ENCODE measurements at places on chromosomes 3 and 15.

DNA sequence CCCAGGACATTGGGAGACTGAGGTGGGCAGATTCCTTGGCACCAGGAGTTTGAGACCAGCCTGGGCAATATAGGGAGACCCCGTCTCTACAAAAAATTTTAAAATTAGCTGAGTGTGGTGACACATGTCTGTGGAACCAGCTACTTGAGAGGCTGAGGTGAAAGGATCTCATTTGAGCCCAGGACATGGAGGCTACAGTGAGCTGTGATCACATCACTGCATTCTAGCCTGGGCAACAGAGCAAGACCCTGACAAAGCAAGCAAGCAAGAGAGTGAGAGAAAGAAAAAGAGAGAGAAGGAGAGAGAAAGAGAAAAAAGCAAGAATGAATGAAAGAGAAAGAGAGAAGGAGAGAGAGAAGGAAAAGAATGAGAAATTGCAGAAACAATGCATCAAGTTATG, 52.1 kb upstream of the CSPG5 start:
- no peak for DNase-seq

- DNase-seq = no peak
Observed at GRCh38 chr3:99911433-99911832, 93.8 kb downstream of the CMSS1 start.

DNA sequence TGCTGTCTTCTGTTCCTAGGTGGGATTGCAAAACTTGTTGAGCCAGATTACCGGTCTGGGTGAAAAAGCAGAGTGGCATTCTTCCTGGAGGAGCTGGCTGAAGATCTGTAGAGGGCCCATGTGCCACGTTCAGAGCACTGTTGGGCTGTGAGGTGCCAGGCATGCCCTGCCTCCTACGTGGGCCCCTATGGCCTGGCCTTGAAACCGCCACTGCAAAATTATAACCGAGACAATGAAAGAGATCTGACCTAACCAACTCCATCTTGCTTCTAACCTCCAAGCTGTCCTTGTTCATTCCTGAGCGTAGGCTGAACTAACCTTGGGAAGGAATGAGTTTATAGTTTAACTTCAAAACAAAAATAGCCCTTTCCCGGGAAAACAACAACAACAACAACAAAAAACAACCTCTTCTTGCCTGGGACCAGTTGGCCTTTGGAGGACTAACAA, 1.4 kb upstream of the ACAD9 start:
- no peak for DNase-seq

GRCh38 chr3:52181543-52181942, 16.4 kb upstream of the ALAS1 start:
- DNase-seq = no peak

GRCh38 chr3:64488939-64489338, 198.9 kb downstream of the ADAMTS9 start:
- DNase-seq = no peak

DNA sequence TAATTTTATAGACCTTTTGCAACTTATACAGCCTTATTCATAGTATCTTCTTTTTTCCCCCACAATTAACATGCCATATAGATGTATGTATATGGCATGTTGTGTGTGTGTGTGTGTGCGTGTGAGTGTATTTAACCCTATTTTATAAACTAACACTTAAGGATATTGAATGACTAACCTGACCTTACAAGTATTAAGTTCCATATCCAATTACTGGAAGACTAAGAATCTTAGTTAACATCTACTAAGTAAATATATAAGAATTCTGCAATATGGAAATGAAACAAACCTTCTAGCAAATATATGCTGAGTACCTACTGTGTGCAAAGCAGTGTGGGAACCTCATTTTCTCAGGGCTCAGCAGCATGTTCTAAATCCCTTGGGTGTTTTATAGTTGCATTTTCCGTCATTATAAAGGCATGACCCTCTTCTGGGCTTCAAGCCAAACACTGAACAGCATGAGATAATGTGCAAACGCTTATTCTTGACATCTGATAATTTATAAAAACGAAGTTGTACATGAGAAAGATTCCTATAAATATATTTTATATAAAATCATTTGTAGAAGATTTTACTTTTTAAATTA, 105.5 kb downstream of the NLGN1 start:
- no peak for DNase-seq

DNA sequence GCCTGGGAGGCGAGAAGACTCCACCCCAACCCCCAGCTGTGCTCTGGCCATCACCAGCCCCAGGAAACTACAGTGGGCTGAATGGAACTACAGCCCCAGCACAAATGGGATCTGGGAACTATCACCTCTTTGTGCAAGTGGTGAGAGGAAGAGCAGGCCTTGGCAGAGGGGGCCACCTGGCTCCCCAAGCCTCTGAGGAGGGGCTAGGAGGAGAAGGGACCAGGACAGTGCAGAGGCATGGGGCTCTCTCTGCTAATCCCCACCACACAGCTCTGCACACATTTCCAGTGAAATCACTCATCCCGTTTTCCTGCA, 31.6 kb downstream of the KY start:
- peak; percentile 31 for DNase-seq

DNA sequence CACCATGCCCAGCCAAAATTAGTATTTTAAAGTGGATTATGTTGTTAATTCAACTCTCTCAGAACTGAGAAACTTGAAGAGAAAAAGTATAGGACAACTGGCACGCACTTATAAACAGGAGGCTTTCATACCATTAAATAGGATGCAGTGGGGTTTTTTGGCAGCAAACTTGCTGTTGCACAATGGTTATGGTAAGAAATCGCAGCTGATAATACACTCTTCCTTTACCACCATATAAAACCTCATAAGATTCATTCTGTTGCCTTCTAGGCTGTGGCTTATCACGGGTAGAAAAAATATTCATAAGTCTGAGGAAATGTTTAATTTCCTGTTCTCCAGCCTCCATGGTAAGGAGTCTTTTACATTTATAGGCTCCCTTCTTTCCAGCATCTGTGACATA, 95.3 kb downstream of the TMCO5A start:
- DNase-seq = no peak

DNA sequence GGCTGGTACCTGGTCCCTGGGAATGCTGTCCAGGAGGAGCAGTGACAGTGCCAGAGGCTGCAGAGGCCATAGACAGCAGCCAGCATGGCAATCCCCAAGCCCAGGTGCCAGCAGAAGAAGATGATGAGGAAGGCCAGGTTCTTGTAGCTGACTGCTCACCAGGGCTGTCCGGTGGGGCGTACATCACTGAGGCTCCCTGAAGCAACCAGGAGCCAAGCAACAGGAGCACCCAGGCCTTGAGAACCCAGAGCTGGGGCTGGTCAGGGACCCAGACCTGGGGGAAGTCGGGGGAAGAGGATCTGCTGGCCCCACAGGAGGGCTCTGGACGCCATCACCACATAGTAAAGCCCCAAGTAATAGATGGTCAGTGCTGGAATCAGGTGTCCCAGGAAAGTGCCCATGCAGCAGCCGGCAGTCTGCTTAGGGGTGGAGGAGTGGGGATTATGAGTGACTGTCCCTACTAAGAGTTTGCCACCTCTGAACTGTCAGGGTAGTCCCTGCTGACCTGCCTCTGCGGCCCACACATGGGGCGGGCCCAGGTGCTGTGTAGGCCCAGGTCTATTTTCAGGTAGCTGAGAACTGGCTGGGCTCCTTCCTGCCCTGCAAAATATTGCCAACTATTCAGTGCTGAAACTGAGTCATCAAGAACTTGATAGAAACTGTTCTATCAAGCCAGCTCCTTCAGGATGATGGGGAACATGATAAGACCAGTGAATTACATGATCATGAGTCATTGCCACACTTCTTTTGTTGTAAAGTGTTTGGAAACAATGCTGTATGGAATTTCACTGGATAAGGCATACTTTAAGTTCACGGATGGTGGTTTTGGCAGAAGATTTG, 68.7 kb downstream of the CHRD start:
- no peak for DNase-seq

GRCh38 chr15:101269479-101270223, 7.6 kb downstream of the SELENOS start:
- no peak for DNase-seq

DNA sequence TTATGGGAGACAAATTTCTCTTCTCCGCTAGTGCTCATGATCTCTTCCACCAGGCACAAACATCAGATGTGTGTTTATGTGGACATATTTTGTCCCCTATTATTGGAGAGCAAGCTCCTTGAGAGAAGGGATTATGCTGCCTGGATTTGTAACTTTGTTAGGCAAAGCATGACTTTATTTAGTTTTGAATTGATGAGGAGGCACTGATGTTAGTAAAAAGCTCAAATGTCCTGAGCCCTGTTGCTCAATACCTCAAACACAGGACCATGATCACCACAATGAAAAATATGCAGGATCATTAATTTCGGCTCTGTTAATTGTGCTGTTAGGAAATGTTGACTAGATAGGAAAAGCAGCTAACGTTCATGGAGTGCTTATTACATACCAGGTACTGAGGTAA, 29.1 kb downstream of the SCG5 start:
- DNase-seq = no peak

DNA sequence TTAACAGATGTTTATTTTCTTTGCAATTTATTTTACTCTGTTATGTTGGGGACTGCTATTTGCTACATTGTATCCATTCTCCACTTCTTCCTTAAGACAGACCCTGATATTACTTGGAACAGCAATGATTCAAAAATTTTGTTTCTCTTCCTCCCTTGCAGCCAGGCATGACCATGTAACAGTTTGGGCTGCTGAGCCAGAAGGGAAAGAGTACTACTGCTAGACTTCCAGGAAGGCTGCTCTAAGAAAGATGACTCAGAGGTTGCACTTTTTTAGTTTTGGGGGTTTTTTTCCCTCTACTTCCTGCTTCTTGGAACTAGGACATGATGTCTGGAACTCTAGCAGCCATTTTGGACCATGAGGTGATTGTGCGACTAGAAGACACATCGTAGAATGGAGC, 10.3 kb downstream of the PRR20G start:
- no peak for DNase-seq

GRCh38 chr3:115761927-115762305, 138.6 kb downstream of the GAP43 start:
- DNase-seq = no peak

DNA sequence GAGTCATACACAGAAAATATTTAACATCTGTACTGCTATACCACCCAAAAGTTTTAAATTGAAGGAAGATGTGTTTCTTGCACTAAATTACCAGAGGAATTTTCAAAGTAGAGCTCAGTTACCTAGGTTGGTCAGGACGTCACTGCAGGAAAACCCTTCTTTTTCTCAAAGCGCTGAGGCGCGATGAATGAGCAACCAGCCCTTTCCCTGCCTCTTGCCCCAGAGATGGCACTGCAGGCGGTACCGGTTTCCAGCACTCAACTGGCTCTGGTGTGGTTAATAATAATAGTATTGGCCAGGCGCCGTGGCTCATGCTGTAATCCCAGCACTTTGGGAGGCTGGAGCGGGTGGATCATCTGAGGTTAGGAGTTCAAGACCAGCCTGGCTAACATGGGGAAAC, 49.3 kb downstream of the HES1 start:
- no peak for DNase-seq

DNA sequence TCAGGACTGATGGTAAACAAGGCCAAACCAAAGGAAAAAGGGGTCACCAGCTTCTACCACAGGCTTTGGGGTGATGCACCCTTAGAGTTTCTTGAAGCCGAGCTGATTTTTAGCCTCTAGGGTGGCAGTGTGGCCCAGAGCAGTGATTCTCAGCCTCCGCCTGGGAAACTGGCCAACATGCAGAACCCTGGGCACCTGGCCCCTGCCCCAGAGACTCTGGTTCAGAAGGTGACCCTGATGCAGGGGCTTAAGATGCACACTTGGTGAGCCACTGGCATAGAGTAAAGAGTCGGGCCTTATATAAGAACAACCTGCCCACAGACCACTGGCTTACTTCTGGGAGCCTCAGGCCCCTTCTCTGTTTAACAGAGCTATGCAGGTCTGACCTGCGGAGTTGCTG, 44.5 kb downstream of the SYNM start:
- no peak for DNase-seq

GRCh38 chr3:187458921-187459320, 90.7 kb downstream of the RTP4 start:
- DNase-seq = no peak

- DNase-seq = no peak
Observed at GRCh38 chr15:80619680-80620079, 75.4 kb upstream of the ABHD17C start.

DNA sequence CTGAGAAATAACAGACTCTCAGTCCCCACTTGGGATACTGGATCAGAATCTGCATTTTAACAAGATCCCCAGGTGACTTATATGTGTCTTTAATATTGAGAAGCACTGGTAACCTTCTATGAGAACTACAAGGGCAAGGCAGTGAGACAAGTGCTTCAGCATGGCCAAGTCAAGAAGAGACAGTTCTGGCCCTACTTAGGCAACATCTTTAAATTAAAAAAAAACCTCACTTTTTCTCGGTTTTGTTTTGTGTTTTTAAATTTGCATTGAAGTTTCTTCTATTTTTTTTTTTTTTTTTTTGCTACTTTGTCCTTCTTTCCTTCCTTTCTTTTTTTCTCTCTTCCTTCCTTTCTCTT, 42.5 kb upstream of the SPTSSB start:
- DNase-seq = no peak

DNA sequence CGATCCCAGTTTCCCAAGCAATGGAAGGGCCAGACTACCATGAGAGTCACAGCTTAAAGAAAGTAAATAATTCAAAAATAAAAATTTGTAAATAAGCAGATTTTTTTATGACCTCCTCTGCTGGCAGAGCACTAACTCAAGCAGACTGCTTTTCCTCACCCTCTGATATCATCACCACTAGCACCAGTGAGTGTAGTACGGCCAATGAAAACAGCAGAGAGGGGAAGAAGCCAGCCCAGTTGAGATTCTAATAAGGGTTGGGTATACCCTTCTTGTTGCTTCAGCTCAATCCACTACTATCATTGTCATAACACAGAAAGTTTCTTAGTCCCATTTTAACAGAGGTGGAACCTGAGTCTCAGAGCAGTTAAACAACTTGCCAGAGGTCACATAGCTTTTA, 193.1 kb downstream of the ERC2 start:
- DNase-seq = no peak

- DNase-seq = no peak
Observed at GRCh38 chr3:149197669-149198068, 24.0 kb downstream of the CP start.
